ENCODE measurements at places on chromosomes 5 and 9.

DNA sequence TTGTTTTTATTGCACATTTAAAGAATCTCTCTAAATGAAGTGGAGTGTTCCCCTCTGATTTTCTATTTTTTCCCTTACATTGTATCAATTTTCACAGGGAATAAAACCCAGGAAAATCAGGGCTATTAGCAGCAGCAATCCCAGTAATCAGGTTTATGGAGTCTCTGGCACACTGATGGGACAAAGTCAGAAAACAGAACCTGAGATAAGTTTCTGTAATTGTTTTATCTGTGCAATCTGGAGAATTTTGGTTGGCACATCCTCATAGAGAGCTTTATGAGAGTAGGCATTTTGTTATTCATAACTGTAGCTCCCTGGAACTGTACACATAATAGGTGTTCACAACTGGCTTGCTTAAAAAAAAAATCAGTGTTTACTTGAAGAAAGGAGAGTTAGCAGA is 96.9 kb upstream of the IL6ST start:
- H3K27me3 ChIP-seq = no peaks in the 10 kb centered on the region
- H3K36me3 ChIP-seq = no peaks in the 10 kb centered on the region

GRCh38 chr5:94469894-94470329 is 148.5 kb downstream of the KIAA0825 start:
- no peak overlapping the region for H3K27ac ChIP-seq
- H3K27me3 ChIP-seq = no peaks in the 10 kb centered on the region
- DNase-seq = no peak
- H3K4me3 ChIP-seq = no peak overlapping the region

GRCh38 chr9:136232969-136233368 is 12.6 kb downstream of the QSOX2 start:
- peaks cover 2% of the 10 kb centered on the region for H3K4me1 ChIP-seq
- no peak overlapping the region for H3K4me3 ChIP-seq
- H3K36me3 ChIP-seq = peaks cover 20% of the 10 kb centered on the region
- H3K27me3 ChIP-seq = no peaks in the 10 kb centered on the region

DNA sequence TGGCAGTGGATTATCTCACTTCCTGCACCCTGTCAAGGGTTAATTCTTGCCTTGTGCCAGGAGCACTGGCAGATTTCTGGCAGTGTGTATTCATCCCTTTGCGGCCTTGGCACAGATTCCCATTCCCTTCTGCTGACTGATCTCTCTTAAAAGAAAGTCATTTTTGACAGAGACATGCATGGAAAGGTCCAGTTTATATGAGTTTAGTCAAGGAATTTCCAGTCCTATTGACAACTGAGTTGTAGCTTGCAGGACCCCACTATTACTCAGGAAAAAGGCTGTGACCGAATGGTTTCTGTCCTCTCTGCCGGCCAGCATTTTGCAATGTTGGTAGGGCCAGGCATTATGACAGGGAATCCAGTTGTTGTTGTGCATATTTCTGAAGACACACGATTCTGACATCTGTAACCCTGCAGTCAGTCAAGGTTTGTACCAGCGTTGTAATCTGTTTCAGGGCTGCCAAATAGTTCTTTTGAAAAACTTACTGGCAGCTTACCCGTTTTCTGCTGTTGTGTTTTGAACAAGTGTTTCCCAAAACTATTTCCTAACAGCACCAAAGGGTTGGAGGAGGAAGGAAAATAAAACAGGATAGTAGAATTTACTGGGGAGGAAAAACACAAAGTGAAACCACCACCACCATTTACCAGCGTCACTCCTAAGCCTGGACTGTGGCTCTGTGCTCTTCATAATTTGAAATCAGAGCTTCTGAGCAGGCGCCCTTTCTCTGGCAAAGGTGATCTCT is 243.4 kb upstream of the KLF4 start:
- no peak for DNase-seq
- H3K27ac ChIP-seq = no peak overlapping the region
- H3K4me3 ChIP-seq = no peak overlapping the region
- no peaks in the 10 kb centered on the region for H3K36me3 ChIP-seq
- no peaks in the 10 kb centered on the region for H3K27me3 ChIP-seq

DNA sequence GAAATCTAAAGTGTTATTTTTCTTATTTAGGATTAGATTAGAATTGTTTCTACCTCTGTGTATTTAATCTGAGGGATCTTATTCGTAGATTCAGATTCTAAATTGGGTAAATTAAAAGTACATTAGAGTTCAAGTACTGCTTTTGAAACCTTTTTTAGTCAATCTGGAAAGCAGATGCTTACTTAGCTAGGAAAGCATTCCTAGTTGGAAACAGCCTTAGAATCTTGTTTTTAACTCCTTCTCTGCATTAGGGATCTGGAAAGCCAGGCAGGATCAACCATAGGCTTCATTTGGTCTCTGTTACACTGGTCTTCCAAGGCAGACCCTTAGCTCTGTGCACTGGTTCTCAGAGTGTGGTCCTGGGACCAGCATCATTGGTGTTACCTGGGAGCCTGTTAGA is 247.4 kb downstream of the NR3C1 start:
- no peak overlapping the region for H3K27ac ChIP-seq
- H3K27me3 ChIP-seq = no peaks in the 10 kb centered on the region
- no peak for DNase-seq
- H3K4me3 ChIP-seq = no peak overlapping the region
- no peaks in the 10 kb centered on the region for H3K4me1 ChIP-seq

DNA sequence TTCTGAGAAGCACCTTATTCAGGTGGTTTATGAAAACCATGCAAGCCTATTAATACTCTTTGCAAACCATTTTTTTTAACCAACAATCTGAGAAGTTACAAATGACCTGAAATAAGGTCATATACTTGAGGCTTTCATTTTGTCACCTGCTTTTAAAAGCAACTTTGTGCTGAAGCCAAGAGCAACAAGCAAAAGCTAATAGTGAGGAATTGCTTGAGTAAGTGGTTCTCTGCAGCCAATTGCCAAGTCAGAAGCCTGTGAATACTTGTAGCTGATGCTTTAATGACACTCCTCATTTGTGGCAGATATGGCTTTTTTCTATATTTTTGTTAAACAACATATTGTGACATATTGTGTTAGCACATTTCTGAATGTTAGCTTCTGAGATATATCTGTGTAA is 126.7 kb upstream of the ZNF608 start:
- no peaks in the 10 kb centered on the region for H3K4me1 ChIP-seq
- DNase-seq = no peak
- no peaks in the 10 kb centered on the region for H3K27me3 ChIP-seq
- no peak overlapping the region for H3K4me3 ChIP-seq
- no peak overlapping the region for H3K27ac ChIP-seq
- H3K36me3 ChIP-seq = no peaks in the 10 kb centered on the region

DNA sequence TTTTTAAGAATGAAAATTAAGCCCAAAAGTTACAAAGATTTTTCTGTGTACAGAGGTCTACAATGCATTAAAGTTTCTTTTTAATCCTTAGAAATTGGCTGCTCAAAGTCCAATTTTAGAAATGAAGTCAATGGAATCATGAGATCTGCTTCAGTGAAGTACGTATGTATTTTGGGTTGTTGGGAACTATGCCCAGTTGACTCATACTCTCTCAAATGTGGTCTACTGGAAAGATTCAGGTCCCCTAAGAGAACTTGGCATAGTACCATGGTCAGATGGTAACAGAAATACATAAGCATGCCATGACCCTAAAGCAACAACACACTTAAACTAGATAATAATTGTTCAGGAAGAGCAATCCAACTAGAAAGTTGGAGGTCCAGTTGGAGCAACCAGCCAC is 23.0 kb downstream of the FBLL1 start:
- no peak overlapping the region for H3K4me3 ChIP-seq
- H3K27ac ChIP-seq = no peak overlapping the region
- DNase-seq = no peak
- no peaks in the 10 kb centered on the region for H3K36me3 ChIP-seq

GRCh38 chr9:93731963-93732362 is 155.6 kb downstream of the PHF2 start:
- no peak for DNase-seq
- H3K4me1 ChIP-seq = no peaks in the 10 kb centered on the region
- no peak overlapping the region for H3K27ac ChIP-seq
- H3K27me3 ChIP-seq = no peaks in the 10 kb centered on the region
- no peaks in the 10 kb centered on the region for H3K36me3 ChIP-seq

GRCh38 chr5:79829260-79829659 is 139.6 kb downstream of the CMYA5 start:
- no peaks in the 10 kb centered on the region for H3K36me3 ChIP-seq
- H3K4me1 ChIP-seq = no peaks in the 10 kb centered on the region
- H3K4me3 ChIP-seq = no peak overlapping the region
- DNase-seq = no peak
- no peak overlapping the region for H3K27ac ChIP-seq

GRCh38 chr9:34493972-34494535 is 28.7 kb downstream of the ENHO start:
- DNase-seq = no peak
- H3K27me3 ChIP-seq = peaks cover 22% of the 10 kb centered on the region
- H3K27ac ChIP-seq = no peak overlapping the region
- no peaks in the 10 kb centered on the region for H3K36me3 ChIP-seq
- H3K4me1 ChIP-seq = no peaks in the 10 kb centered on the region

DNA sequence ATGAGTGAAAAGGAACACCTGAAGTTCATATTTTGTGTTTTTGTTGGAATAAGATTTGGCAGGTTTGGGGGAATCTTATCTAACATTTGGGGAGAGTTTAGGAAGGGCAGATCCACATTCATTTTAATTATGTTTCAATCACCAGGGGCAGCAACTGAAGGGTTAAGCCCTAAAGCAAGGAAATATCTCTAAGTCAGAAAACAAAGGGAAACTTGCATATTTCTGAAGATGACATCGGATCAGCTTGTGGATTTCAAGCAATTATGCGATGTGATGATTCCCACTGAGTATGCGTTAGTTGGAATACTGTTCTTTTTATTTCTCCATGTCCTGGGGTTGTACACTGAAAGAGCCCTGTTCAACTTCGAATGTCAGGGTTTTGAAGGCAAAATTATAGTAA is 59.8 kb upstream of the NFIB start:
- no peak overlapping the region for H3K4me3 ChIP-seq
- no peak overlapping the region for H3K27ac ChIP-seq
- H3K4me1 ChIP-seq = no peaks in the 10 kb centered on the region
- H3K27me3 ChIP-seq = no peaks in the 10 kb centered on the region
- no peaks in the 10 kb centered on the region for H3K36me3 ChIP-seq

GRCh38 chr5:140250386-140250785 is 52.5 kb downstream of the PFDN1 start:
- H3K27me3 ChIP-seq = no peaks in the 10 kb centered on the region
- peaks cover 8% of the 10 kb centered on the region for H3K4me1 ChIP-seq
- H3K36me3 ChIP-seq = peaks cover 6% of the 10 kb centered on the region
- H3K4me3 ChIP-seq = no peak overlapping the region

GRCh38 chr5:107149243-107150005 is 521.3 kb downstream of the EFNA5 start:
- no peaks in the 10 kb centered on the region for H3K27me3 ChIP-seq
- H3K4me3 ChIP-seq = no peak overlapping the region
- no peak overlapping the region for H3K27ac ChIP-seq
- no peaks in the 10 kb centered on the region for H3K4me1 ChIP-seq

GRCh38 chr5:56589481-56589860 is 225.9 kb upstream of the MAP3K1 start:
- H3K4me1 ChIP-seq = peaks cover 22% of the 10 kb centered on the region
- no peaks in the 10 kb centered on the region for H3K36me3 ChIP-seq
- DNase-seq = no peak
- peak overlapping the region; percentile 82 for H3K27ac ChIP-seq

DNA sequence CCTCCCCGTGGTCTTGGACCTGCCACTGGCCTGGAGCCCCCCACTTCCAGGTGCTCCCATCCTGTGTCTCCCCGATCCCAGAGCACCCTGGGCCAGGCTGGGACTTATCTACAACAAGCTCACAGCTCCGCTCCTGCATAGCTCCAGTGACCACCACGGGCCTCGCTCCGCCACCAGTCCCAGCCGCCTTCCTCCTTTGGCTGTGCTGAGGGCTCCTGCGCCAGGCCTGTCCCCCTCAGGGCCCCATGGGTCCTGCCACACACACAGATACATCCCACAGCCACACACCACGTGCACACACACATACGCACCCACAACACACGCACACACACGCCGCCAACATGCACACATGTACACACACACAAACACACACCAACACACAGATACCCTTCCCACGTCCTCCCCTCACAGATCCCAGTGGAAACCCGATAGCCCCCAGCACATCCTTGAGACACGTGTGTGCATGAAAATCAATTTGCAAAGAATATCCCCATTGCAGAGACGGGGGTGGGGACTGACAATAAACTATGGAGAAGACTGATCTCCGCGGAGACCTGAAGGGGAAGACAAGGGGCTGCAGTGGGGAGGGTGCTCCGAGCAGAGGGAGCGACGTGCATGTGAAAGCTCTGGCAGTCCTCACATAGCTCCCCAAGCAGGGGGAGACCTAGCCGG is 18.5 kb upstream of the LAMC3 start:
- no peaks in the 10 kb centered on the region for H3K27me3 ChIP-seq
- H3K4me1 ChIP-seq = no peaks in the 10 kb centered on the region
- H3K4me3 ChIP-seq = no peak overlapping the region
- no peak for DNase-seq

GRCh38 chr5:125579182-125579581 is 832.7 kb upstream of the ZNF608 start:
- H3K4me3 ChIP-seq = no peak overlapping the region
- no peaks in the 10 kb centered on the region for H3K27me3 ChIP-seq
- no peak for DNase-seq
- no peak overlapping the region for H3K27ac ChIP-seq
- H3K4me1 ChIP-seq = no peaks in the 10 kb centered on the region

GRCh38 chr5:121497176-121497575 is 354.5 kb upstream of the FTMT start:
- no peaks in the 10 kb centered on the region for H3K36me3 ChIP-seq
- H3K4me1 ChIP-seq = no peaks in the 10 kb centered on the region
- no peak overlapping the region for H3K27ac ChIP-seq
- no peak for DNase-seq

DNA sequence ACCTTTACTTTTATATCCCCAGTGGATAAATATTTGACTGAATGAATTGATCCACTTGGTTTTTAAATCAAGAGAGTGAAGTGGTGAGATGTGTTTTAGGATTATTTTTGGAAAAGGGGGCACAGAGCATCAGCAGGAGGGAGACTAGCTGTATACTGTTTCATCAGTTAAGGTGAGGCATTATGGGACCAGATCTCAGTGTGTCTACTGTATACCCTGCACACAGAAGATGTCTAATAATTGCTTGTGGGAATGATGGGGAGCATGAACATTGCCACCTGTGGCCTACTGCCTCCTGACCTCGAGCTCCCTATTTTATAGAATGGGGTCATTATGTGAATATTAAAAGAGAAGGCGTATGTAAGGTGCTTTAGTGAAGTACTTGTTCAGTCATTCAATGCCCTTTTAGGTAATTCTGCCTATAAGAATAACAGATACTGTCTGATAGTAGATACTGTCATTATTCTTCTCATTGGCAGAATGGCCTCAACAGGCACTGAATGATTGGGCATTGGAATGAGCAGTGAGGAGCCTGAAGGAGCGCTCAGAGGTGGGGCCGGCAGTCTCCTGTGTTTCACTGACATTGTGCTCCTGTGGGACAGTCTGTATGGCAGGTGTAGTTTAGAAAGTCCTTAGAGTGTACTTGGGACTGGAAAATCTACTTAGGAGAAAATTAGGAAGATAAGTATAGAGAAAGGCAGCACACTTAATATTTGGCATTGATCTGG is 47.4 kb upstream of the FAM120AOS start:
- no peak for DNase-seq
- no peak overlapping the region for H3K4me3 ChIP-seq
- H3K27ac ChIP-seq = no peak overlapping the region
- H3K4me1 ChIP-seq = peaks cover 10% of the 10 kb centered on the region
